Stimulated activated CD4-positive, alpha-beta T cell treated with anti-CD3 and anti-CD28 coated beads, Interleukin-4, amount 100 ng/mL, for 1 hour (primary cell): ENCODE measurements at places on chromosomes 1 and 21.

- no peak for DNase-seq
Measured at GRCh38 chr1:39819091-39819812, 30.6 kb upstream of the BMP8B start.

GRCh38 chr1:170664828-170665612, 1.1 kb downstream of the PRRX1 start:
- no peak for DNase-seq

DNA sequence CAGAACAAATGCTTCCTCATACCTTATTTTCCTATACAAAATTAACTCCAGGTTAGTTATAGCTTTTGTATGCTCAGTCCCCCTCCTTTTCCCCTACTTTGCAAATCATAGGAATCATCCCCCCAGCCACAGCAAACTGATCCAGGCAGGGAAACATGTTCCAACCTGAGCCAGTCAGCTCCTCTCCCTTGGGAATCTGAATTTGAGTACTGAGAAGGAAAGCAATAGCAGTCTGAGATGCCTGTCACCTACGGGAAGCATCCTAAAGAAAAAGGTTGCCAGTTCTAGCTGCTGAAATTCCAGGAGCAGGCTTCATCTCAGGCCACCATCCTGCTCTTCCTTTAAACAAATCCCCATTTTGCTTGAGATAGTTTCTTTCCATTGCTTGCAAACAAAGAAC, 6.9 kb downstream of the ADSS2 start:
- no peak for DNase-seq

DNA sequence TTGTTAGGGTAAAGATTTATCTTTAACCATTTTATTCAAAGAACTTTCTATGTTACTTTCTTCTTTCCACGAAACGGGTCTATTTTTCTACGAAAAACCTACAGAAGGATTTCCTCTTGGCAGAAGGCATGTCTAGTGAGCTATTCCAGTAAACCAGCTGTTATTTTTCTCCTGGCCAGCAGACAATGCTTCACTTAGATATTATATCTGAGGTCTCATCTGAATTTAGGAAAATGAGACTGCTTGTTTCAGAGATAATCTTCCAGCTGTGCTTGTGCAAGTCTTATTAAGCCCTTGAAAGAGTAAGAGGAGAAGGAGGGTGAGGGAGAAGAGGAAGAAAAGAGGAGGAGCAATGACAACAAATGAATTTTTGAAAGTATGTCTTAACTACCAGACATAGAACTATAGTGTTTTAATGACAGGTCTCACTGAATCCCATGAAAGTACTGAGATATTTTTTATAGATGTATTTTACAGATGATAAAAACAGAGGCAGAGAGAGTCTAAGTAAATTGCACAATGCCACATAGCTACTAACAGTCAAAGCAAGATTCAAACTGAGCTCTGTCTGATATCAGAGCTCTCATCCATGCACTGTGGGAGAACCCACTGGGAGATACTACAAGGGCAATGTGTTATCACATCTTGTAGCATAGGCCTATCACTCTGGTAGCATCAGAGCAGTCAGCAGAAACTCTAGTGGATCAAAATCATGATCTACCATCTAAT, 54.6 kb upstream of the SAMSN1 start:
- no peak for DNase-seq
